Daoy (cell line): ENCODE measurements at places on chromosomes 5 and 9. TPM values are rescaled to one million over a fixed set of nuclear protein-coding genes. Genes with fewer than 3 reads are reported as not detected.

The LRRC19 gene
- total RNA-seq, result not detected in 2 replicates

The BRD3OS gene
- 12.8 and 15.1 TPM in 2 replicates for total RNA-seq

The CER1 gene
- total RNA-seq, result not detected in 2 replicates

The PGM5 gene
- total RNA-seq, result 0.57 TPM in 1 of 2 replicates, not detected in the other

The SPATA31C1 gene
- not detected in 2 replicates for total RNA-seq

The PCDHA13 gene
- total RNA-seq, result 0.17 and 0.71 TPM in 2 replicates

The AFAP1L1 gene
- 11.7 and 12.8 TPM in 2 replicates for total RNA-seq

The FCN2 gene
- total RNA-seq, result not detected in 2 replicates
